Activated CD4-positive, alpha-beta T cell treated with anti-CD3 and anti-CD28 coated beads, Interleukin-10, Interleukin-2, amounts not matched to agents 100 ng/mL and 50 ng/mL, durations not matched to agents 16 hours and 8 hours (primary cell): ENCODE measurements at places on chromosomes 1 and 21.

- no peak for DNase-seq
Measured at GRCh38 chr21:41615613-41616012, 107.7 kb upstream of the TMPRSS2 start.

DNA sequence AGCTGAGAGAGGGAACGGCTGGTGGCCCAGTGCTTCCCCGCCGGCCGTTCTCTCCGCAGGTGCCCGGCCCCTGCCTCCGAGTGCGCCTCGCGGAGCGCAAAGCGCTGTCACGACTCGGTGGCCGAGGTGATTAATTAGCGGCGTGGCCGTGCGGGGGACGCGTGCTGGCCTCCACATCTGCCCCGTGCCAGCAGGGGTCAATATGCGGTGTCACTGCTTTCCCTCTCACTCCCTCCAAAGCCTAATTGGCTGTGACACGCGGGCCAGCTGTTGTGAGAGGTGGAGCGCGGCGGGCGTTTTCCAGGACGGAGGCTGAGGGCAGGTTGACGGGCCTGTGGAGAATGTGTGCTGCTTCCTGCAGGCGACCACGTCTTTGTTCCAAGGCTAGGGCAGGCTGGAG is 239.0 kb downstream of the LMX1A start:
- DNase-seq = no peak

GRCh38 chr1:6625584-6626149 is 999 bp downstream of the THAP3 start:
- DNase-seq = peak; percentile 21

GRCh38 chr1:201226859-201227488 is 36.4 kb downstream of the IGFN1 start:
- no peak for DNase-seq

GRCh38 chr1:3387401-3387800 is 67.1 kb upstream of the ARHGEF16 start:
- no peak for DNase-seq

DNA sequence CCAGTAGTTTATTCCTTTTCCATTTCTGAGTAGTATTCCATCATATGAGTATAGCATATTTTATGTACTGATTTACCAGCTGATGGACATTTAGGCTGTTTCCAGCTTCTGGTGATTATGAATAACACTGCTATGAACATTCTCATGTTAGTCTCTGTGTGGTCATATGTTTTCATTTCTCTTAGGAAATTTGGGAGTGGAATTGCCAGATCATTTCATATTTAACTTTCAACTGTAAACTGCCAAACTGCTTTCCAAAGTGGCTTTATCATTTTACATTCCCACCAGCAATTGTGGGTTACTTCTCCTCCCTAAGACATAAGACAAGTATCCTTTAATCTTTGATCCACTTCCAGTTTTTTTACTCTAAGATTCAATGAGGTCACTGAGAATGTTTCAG is 85.7 kb upstream of the RALGPS2 start:
- DNase-seq = no peak

DNA sequence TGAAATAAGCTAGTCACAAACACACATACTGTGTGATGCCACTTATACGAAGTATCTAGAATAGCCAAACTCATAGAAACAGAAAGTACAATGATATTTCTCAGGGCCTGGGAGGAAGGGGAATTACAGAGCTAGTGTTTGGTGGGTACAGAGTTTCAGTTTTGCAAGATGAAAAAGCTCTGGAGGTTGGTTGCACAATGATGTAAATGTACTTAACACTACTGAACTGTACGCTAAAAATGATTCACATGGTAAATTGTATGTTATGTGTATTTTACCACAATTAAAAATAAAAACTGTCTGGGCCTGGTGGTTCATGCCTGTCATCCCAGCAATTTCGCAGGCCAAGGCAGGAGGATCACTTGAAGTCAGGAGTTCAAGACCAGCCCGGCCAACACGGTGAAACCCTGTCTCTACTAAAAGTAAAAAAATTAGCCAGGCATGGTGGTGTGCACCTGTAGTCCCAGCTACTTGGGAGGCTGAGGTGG is 15.3 kb upstream of the FHAD1 start:
- DNase-seq = peak; percentile 84

DNA sequence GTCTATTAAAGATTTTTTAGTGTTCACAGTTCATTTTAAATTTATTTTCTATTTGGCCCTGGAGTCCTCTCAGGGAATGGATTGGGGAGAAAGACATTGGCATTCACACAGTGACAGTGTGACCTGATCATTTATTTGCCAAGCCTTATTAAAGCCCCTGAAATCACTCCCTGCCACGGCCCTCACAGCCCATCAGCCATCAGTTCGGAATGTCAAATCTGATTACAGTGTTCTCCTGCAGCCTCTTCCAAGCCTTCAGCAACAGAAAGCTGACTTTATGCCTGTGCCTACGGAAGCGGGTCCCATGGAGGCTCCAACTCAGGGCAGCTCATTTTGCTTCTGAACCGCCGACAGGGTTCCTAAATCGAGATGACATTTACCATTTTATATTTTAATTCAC is 451.2 kb downstream of the DSCAM start:
- no peak for DNase-seq
